ENCODE measurements at places on chromosomes 3 and 15.

DNA sequence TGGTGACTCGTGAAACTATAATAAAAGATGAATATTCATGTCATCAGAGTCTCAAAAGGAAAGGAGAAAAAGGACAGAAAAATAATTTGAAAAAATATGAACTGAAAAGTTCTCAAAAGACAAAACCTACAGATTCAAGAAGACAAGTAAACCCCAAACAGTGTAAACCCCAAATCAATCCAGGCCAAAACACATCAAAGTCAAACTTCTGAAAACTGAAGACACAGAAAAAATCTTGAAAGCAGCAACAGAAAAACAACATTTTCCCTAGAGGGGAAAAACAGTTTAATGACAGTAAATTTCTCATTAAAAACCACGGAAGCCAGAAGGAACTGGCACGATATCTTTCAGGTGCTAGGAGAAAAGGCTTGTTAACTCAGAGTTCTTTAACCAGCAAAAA is 143.8 kb downstream of the PEAK1 start:
- DNase-seq, result no peak

DNA sequence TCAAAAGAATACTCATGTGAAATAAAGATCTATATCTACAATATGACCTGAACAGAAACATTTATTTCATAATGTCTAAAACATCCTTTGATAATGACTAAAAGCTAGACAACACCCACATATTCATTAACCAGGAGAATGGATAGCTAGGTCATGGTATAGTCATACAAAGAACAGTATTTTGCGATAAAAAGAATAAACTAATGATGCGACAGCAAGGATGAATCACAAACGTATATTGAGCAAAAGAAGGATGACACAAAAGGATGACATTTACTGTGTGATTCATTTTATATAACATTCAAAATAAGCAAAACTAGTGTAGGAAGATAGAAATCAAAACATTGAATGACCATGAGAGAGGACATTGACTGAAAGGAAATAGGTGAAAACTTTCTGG is 1233.1 kb downstream of the OTOL1 start:
- DNase-seq, result no peak

- DNase-seq, result no peak
Observed at GRCh38 chr15:41011055-41011815, 58.0 kb downstream of the CHAC1 start.

GRCh38 chr3:111311709-111312235 is 230.2 kb upstream of the CD96 start:
- DNase-seq, result no peak

DNA sequence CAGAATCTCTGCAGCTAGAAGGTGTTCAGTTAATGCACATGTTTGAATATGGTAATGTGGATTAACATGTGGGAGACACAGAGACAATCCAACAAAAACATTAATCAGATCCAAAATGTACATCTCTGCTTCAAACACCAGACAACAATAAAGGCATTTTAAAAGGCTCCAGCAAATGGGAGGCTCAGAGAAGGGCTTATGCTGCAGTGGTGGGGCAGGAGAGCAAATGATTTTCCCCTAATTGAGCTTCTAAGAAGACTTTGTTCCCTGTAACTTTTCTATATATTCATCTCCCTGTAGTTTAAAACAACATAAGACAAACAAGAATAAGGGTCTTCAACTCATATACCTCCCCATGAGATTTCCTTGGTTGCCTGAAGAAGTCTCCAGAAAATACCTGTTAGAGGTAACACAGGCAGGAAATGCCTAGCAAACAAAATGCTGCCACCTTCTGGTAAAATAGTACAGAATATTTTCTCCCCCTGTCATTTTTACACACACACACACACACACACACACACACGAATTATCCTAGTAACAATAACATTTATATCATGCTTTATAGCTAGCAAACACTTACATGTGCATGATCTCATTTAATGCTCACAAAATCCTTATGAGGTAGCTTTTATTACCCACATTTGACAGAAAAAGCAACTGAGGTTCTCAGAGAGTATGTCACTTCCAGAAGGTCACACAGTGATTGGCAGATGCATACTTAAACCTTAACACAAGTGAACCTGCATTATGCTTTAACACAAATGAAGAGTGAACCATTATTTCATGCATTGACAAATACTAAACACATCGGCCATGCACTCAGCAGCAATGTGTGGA is 123.4 kb upstream of the MB21D2 start:
- DNase-seq, result no peak

DNA sequence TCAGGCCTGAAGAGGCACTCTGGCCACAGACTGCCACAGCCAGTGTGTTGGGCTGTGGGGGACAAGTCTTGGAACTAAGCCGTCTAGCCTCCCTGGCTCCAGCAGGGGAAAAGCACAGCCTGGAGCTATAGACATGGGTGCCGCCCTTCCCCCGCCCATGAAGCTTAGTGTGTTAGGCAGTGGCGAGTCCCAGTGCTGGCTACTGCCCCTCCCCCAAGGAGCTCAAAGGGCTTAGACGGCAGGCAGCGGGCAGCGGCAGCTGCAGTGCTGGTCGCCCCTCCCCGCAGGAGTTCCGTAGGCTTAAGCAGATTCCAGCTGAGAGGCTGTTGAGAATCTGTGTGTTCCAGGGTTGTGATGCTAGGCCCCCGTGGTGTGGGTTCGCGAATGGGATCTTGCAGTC is 135.8 kb upstream of the RORA start:
- DNase-seq, result no peak

DNA sequence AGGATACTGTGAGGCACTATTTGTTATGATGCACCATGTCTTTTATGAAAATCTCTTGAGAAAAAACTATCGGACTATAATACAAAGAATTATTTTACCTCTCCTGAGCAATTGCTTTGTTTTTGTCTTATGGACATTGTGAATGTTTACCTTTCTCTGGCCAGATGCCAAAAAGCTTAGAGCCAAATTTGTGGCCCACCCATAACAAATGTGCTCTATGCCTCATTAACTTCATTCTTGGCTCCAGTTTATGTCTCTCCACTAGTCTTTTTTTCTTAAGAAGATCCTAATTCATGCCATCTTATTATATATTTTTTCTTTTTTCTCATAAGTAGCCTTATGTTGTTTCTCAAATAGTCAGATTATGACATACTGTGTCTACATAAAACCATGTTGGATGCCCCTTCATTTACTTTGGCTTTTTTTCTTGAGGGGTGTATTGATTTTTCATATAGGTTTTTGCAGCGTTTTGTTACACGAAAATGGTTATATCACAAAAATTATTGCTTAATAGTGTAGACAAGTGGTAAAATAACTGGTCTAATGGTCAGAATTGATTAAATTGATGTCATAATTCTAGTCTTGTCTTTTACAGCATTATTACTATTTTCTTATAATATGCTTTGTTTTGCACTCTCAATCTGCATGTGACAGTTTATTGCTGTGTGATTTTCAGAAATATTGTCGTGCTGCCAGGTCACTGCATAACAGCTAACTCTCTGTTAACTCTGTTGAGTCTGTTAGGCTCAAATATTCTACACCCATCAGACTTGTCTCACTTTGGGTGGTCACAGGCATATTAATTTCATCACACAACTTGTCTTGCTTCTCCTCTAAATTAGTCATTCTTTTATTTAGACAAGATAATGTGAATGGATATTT is 18.2 kb downstream of the SENP8 start:
- no peak for DNase-seq

- DNase-seq, result no peak
Observed at GRCh38 chr3:39468108-39468436, 592 bp downstream of the MOBP start.

GRCh38 chr3:58581328-58582091 is 4.3 kb upstream of the FAM107A start:
- DNase-seq, result no peak

DNA sequence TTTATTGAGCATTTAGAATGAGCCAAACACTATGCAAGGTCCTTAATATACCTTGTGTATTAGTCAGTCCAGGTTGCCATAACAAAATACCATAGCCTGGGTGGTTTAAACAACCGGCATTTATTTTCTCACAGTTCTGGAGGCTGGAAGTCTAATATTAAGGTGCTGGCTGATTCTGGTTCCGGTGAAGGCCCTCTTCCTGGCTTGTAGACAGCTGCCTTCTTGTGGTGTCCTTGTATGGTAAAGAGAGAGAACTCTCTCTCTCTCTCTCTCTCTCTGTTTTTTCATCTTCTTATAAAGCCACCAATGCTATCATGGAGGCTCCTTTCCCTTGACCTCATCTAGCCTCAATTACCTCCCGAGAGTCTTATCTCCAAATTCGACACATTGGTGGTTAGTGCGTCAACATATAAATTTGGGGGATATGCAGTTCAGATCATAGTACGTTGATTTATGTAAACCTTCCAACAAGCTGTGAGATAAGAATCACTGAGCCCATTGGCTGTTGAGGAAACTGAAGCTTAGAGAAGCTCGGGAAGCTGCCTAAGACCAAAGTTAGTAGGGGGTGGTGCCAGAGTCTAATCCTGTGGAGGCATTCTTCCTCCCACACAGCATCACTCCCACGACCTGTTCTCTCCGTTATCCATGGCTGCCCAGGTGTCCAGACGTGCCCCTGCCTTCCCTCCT is 298.0 kb upstream of the PROK2 start:
- DNase-seq, result no peak

- no peak for DNase-seq
Observed at GRCh38 chr15:25668901-25669300, 194.2 kb downstream of the ATP10A start.

DNA sequence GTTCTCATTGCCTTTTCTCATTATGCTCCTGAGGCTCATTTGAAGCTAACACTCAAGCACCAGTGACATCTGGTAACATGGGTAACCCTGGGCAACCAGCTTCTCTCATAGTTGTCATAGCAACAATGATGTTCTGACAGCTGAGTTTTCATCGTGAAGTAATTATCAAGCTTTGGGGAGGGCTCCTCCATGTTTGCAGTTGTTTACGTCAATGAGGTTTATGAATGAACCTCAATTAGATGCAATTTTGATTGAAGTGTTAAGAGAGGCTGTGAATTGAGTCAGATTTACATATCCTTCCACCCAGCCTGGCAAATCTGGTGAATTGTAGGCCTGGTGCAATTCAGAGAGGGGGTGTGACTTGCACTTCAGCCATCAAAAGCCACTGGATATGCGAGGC is 119.3 kb upstream of the CHD2 start:
- DNase-seq, result no peak

DNA sequence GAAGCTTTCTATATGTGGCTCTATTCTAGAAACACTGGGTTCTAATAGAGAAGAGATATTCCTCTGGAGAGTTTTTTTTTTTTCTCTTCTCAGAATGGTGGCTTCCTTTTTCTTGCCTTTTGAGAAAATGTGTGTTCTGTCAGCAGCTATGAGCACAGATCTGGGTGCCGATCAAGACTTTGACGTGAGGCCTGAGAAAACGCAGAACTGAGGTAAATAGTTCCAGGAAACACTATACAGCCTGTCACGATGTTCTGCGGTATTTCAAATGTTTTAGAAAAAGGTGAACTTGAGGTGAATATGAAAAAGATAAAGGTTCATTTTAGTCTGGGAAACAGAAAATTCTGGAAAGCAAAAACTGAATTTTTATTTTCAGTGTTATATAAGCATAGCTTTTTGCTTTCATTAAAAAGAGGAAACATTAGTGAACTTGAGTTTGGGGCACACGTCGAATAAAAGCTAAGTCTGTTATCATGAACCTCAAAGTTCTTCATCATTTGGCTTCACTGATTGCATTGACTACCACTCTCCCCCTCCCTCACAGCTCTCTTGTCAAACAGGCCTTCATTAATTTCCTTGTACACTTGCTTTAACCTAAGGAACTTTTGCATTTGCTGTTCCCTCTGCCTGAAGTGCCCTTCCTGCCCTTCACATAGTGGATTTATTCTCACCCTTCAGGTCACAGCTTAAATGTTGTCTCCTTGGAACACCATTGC is 265.1 kb downstream of the NFKBIZ start:
- DNase-seq, result peak; percentile 16

- no peak for DNase-seq
Observed at GRCh38 chr15:63166219-63166618, 8.9 kb upstream of the RPS27L start.

- no peak for DNase-seq
Observed at GRCh38 chr3:185402561-185402960, 39.6 kb downstream of the MAP3K13 start.

- peak; percentile 44 for DNase-seq
Observed at GRCh38 chr15:52735231-52736089, 54.7 kb downstream of the ONECUT1 start.

- DNase-seq, result no peak
Observed at GRCh38 chr3:1131166-1131565, 38.3 kb downstream of the CNTN6 start.

GRCh38 chr3:122665226-122665786 is 15.3 kb upstream of the PARP14 start:
- no peak for DNase-seq

- no peak for DNase-seq
Observed at GRCh38 chr15:100940767-100941379, 21.7 kb downstream of the LRRK1 start.

GRCh38 chr3:62041681-62042080 is 331.7 kb downstream of the FEZF2 start:
- DNase-seq, result no peak

- no peak for DNase-seq
Observed at GRCh38 chr3:152835601-152836102, 721 bp downstream of the P2RY1 start.

- no peak for DNase-seq
Observed at GRCh38 chr3:100335434-100335833, 877 bp downstream of the NIT2 start.

- no peak for DNase-seq
Observed at GRCh38 chr3:181710345-181711291, 1.1 kb upstream of the SOX2 start.

DNA sequence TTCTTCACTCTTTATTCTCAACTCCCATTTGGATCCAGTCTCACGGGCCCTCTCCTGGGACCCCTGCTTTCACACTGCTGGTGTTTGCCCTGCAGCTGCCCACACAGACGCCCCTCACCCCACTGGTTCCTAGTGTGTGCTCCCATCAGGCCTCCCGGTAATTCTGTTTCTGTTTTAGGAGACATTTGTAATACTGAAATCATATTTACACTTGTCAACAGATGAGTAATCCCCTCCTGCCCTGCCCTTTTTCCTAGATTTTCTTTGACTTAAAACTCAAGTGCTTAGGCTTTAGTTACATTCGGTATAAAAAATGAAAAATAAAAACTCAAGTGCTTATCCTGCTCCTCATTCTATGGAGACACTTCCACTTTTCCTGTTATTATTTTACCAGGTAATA is 18.4 kb upstream of the ABTB1 start:
- DNase-seq, result no peak

DNA sequence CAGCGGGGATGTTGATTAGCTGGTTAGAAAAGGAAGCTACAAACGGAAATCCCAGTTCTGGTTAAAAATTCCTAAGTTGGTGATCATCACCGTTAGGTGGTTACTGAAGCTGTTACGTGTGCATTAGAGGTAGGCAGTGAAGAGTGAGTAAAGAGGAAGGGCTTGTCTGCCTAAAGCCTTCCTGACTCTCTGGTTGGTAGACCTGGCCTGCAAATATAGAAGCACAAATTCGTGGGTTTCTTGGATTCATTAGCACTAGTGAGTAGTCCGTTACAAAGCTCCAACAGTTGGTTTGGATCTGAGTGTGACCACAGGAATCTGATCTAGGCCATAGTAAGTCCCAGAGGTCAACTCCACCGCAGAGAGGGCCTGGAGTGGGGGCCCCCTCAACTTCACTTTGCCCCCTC is 174.0 kb upstream of the TP63 start:
- no peak for DNase-seq

GRCh38 chr3:98817547-98818041 is 54.5 kb downstream of the ST3GAL6 start:
- DNase-seq, result no peak

GRCh38 chr15:78263907-78264303 is 457 bp upstream of the DNAJA4 start:
- no peak for DNase-seq

GRCh38 chr3:151226088-151226563 is 23.1 kb upstream of the GPR171 start:
- no peak for DNase-seq

GRCh38 chr3:50971487-50971924 is 296.8 kb downstream of the DOCK3 start:
- DNase-seq, result peak; percentile 47

Data from activated CD4-positive, CD25-positive, alpha-beta regulatory T cell treated with anti-CD3 and anti-CD28 coated beads, Interleukin-2, amount 50 U/mL, for 16 hours (primary cell).